Common myeloid progenitor, CD34-positive (primary cell): ENCODE measurements at places on chromosomes 5 and 9.

DNA sequence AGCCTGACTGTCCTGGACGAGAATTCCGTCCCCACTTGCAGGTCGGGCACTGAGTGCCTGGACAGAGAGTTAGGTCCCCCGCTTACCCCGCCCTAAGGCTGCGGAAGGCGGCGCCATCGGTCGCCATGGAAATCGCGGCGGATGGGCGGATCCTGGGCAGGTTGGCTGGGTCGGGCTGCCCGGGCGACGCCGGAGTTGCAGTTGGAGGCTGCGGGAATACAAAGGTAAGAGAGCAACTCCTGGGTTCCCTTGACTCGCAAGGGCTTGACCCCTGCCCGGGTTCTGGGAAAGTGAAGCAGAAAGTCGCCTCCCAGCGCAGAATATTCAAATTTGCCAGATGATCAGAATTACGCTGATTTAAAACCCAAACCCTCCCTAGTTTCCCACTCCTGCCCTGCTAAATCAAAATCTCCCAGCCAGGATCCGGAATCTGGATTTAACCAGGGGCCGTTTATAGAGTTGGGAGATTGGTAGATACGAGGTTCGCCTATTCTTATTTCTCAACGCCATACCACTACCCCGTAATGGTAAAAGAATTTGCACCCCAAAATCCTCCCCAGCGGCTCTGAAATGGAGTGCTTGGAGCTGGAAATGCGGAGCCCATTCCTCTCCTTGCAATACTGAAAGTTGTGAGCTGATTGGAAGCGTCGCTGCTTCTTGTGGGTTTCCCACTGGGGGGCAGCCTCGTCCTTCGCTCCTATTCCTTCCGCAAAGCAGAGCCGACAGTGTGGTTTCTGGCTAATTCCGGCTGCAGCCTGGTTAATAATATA lies 156.4 kb upstream of the RASEF start:
- peak; percentile 62 for DNase-seq

GRCh38 chr9:132833550-132834121 lies 44.4 kb downstream of the AK8 start:
- no peak for DNase-seq

DNA sequence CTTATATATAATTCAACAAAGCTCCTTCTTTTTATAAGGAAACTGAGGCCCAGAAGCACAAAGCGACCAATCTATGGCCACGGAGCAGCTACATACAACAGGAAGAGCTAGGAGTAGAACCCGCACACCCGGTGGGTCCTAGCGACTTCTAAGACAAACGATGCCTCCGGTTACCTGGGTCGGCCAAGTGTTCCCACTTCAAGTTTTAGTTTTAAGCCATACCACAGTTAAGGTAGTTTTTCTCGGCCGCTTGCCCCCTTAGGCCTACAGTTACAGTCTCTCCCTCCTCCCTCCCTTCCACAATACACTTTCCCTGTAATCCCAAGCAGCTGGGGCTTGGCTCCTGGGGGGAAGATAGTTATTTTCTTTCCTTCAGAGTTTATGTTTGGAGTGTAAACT lies 533 bp downstream of the SREK1IP1 start:
- DNase-seq: peak; percentile 14

DNA sequence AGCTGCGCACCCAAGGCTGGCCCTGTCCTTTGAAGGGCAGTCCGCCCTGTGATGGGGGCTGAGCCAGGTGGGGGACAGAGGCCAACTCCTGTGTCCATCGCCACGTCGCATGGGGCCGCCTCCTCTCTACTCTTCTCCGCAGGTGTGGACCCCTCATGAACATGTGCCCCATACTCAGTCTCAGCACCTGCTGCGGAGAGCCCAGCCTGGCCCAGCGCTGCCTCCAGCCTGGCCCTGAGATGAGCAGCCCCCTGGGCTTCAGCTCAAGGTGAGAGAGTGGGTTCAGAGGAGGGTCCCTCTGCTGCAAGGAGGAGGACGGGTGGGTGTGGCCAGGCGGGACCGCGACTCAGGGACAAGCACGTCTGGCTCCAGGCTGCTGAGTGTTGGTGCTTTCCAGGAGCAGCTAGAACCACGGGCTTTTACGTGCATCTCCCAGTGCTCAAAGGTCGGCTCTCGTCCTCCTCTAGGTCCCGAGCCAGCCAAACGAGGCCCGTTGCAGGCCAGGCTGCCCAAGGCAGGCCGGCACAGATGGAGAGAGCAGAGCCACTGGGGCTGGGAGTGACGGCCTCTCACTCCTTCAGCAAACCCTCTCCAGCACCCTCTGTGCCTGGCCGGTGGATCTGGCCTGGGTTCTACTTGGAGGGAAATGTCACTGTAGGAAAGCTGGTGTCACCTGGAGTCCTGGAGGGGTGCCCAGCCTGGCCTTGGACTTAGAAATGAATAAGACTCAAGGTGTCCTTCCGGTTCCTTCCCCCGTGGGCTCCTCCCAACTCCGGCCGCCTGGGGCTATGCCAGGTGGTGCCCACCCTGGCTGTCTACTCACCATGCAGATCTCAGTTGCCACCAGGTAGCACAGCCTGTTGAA lies 48.9 kb upstream of the RNF130 start:
- no peak for DNase-seq

- peak; percentile 7 for DNase-seq
These were observed 6.0 kb upstream of the ZDHHC11 start for GRCh38 chr5:856531-857425.

GRCh38 chr9:86531273-86531970 lies 177.2 kb upstream of the TUT7 start:
- no peak for DNase-seq

DNA sequence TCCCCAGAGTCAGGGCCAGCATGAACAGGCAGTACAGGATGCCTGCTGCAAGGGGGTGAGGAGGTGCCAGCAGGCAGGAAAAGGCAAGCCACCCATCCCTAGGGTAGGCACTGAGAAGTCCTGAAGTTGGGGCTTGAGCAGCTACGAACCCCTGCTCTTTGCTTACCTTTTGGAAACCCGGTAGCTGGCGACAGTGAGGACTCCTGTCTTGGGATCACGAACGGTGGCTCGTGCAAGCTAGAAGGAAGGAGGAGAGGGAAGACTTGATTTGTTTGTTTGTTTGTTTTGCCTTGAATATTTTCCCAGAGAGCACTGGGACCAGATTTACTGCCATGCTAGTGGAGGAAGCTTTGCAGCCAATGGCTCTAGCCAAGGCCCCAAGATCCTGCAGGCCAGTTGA lies 23.7 kb downstream of the P4HA2 start:
- DNase-seq: no peak

DNA sequence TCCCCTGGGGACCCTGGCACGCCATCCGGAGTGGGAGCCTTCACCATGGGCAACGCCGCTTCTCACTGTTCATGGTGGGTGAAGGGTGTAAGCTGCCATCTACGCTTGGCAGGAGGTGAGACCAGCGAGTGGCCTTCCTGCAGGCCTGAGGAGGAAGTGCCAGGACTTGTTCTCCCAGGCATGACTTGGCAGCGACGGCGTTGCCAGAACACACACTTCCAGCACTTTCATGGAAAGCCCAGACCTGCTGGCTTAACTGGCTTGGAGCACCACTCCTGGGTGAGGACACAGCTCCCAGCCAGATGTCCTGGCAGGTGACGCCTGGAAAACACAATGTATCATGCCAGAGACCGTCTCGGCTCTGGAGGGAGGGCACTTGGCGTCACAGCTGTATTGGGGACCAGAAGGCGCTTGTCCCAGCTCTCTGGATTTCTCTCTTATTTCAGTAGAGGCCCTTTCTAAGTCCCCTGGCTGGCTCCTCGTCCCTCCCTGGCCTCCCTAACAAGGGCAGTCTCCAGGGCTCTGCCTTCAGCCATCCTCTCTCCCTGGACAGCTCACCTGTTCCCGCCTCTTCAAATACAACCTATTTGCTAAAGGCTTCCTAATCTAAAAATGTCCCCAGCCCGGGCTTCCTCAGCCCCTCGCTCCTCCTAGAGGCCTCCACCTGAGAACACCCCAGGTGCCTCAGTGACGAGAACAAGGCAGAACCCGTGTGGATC lies 188.3 kb downstream of the OLFM1 start:
- no peak for DNase-seq

DNA sequence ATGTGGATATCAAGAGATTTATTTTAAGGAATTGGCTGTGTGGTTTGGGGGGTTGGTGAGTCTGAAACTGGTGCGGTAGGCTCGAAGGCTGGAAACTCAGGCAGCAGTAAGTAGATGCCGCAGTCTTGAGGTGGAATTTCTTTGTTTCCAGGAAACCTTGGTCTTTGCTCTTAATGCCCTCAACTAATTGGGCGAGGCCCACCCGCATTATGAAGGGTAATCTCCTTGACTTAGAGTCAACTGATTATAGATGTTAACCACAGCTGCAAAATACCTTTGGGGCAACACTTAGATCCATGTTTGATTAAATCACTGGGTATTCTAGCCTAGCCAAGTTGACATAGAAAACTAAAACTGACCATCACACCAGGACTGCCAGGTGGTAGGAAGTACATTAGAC lies 83.8 kb downstream of the ANKRD33B start:
- DNase-seq: no peak
